LNCaP clone FGC (cell line): ENCODE measurements at places on chromosomes 7 and 10.

GRCh38 chr10:108757946-108758345, 1165.4 kb downstream of the XPNPEP1 start:
- no peak for DNase-seq

DNA sequence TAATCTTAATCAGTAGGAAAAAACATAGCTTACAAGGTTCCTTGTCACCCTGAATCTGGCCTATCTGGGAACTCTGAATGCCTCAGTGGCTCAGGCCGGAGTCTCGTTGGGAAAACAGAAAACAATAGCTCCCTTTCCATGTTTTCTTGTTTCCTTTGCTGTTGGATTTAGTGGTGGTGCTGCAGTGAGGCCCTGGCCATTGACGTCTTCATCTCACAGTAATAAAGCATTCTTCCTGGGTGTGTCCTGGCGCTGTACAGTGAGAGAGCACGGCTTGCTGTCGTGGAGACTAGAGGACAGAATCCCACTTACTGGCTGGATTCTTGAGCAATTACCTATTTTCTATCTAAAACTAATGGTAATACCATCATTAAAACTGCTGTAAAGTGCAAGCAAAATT, 1.3 kb upstream of the SPOCK2 start:
- DNase-seq: no peak

GRCh38 chr10:120456626-120457430, at the start of gene PLPP4:
Gene PLPP4, plus strand, starts transcription at chr10:120457227. Its CDS starts 79 bp downstream, at chr10:120457306.
- no peak for DNase-seq

DNA sequence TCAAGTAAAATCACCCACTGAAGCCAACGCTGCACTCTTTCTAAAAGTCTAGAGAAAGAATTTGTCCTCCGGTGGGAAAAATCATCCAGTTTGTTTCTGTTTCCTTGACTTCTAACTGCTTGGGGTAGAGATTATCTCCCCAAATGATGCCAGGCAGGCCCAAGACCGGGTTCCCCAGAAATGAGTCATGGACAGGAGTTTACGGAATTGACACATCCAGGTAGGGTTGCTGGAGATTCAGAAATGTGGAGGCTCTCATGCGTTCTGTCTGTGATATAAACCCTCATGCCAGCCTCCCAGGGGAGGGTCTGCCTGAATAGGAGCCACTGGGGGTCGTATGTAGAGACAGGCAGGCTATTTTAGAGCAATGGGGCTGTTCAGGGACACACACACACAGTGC, 230.9 kb downstream of the TCERG1L start:
- DNase-seq: no peak

GRCh38 chr7:1419310-1419634, 40.0 kb downstream of the MICALL2 start:
- DNase-seq: no peak

DNA sequence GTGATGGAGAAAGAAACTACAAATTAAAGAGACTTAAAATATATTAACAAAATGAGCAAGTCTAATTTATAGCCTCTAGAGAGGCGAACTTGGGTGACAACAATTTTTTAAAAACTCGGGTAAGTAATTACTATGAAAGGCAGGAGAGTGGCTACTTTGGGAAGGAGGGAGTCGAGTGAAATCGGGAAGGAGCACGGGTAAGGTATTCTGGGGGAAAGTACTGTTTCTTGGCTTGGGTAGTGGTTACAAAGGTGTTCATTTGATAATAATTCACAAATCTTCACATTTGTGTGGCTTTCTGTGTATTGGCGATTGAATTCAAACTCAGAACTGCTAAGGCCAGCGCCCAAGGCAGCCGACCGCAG, 32.9 kb upstream of the GRID1 start:
- DNase-seq: no peak

- DNase-seq: no peak
Measured at GRCh38 chr7:134454277-134454676, 4.6 kb downstream of the AKR1B1 start.

- no peak for DNase-seq
Measured at GRCh38 chr7:30038196-30038980, 10.2 kb downstream of the PLEKHA8 start.

DNA sequence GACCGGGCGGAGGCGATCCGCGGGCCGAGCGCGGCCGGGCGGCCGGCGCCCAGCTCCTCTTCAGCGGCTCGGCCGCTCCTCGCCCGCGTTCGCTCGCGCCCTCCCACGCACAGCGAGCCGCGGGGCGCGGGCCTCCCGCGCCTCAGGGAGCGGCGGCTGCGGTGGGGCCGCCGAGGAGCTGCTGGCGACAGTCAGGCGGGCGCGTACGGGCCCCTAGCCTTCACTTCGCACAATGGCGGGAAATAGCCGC, at the start of gene MCMBP:
MCMBP (minus strand) TSS at position 234 of the 250 bp plus-strand sequence. CDS start 259 bp downstream, outside the sequence.
- no peak for DNase-seq

DNA sequence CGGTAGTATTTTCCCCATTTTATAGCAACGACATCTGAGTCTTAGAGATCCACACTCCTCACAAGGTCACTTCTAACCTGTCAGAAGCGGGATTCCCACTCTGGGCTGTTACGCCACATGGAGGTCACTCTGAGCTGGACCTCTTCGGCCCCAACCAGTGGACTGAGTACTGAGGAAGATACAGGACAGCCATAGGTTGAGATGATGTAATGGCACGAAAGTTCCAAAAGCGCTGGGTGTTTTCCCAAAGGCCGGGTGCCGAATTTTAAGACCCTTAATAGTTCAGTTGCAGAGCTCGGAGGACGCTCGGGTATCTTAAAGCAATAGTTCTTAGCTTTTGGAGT, 699 bp downstream of the GHITM start:
- DNase-seq: no peak

DNA sequence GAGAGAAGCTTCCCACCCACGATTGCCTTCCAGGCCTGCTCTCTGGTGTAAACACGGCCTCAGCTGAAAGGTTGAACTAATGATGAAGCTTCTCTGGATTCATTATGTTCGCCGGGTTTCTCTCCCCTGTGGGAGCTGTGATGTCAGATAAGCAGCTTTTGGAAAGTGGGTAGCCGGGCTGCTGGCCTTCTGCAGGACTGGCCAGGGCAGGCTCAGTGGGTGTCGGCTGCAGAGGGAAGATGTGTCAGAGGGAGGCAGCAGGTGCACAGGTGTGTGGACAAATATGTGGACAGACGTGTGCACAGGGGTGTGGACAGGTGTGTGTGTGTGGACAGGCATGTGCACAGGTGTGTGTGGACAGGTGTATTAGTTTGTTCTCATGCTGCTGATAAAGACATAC, 28.5 kb upstream of the PSMG3 start:
- DNase-seq: no peak

- DNase-seq: no peak
Measured at GRCh38 chr10:88838766-88839350, 12.8 kb downstream of the ANKRD22 start.

GRCh38 chr7:73461782-73462285, 28.3 kb downstream of the FZD9 start:
- no peak for DNase-seq

DNA sequence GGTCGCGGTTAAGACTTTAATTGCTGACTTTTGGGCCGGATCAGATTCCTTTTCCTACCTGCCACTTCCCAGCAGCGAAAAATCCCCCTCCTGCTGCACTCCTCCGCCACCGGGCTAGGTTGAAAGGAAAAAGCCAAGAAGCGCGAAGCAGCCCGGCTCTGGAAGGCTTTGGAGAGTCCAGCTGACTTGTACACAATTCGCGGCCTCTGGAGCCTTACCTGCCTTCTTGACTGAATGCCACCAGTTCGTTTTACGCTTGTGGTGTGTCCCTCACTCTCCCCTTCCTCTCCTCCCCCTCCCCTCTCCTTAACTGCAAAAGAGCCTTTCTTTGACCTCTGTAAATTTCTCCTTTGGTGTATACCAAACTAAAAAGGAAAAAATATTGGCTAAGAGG, 2.7 kb upstream of the FEZF1 start:
- no peak for DNase-seq

GRCh38 chr7:129228633-129229032, 3.8 kb downstream of the AHCYL2 start:
- DNase-seq: no peak

DNA sequence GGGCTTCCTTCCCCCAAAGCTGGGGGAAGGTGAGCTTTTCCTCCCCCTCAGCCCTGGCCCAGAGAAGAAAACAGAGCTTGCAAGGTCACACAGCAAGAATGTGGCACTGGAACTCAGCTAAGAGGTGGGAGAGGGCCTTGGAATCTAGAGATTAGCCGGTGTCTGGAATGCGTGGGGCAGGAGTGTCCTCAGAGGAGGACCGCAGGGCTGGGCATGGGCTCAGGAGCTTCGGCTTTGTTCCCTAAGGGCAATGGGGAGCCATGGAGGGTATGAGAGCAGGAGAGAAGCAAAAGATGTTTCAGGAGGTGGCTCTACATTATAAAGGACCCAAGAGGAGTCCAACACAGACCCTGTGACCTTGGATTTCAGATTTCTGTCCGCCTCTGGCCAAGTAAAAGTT, 127.2 kb upstream of the TNRC18 start:
- no peak for DNase-seq

- no peak for DNase-seq
Measured at GRCh38 chr7:94906065-94906851, 1.1 kb upstream of the PPP1R9A start.
